ENCODE measurements at places on chromosomes 7 and 10.

DNA sequence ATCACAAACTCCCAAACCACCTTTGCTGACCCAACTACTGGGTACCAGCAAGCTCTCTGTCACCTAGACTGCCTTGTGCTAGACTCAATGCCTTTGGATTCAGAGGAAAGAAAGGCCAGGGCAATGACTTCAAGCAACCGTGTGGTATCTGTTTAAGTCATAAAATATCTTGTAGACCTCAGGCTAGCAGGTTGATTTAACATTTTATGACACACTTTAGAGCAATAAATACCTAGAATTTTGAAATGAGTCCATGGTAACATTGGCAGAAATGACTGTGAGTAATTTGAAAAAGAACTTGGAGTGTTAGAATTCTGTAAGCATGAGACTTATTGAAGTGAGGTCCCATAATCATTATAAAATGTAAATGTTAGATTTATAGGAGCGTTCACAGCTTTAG lies 87.2 kb downstream of the TWIST1 start:
- DNase-seq, result no peak

DNA sequence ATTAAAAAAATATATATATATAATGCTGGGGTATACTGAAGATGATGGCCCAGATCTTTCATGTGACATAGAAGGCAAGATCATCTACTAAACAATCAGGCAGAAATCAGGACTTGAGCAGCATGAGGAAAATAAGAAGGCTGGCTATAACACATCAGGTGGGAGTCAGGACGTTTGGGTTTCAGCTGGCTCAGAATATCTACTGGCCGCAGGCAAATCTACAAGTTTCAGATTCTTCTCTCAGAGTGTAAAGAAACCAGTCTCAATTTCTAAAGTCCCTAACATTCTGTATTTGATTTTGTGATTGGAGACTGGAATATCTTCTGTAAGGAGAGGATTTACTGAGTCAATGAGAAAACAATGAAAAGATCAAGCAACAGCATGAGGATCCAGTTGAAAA lies 37.7 kb upstream of the FAM3C start:
- no peak for DNase-seq

GRCh38 chr10:9198611-9199010 lies 1144.1 kb downstream of the GATA3 start:
- DNase-seq, result peak; percentile 26

DNA sequence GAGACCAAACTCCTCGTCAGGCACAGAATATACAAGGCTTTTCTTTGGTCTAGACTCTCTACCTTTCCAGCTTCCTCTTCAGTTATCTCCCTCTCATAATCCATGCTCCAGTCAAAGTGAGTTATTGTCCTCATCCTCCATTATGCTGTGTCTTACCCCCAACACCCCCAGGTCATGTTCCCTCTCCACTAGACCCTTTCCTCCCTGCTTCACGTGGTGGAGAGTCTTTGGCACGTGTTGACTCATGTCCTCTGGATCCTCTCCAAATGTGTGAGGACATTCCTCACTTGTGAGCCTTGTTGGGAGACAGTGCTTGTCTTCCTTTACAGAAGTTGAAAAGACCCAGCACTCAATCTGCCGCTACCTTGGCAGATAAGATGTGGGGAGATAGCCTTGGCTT lies 36.0 kb upstream of the DLD start:
- no peak for DNase-seq

DNA sequence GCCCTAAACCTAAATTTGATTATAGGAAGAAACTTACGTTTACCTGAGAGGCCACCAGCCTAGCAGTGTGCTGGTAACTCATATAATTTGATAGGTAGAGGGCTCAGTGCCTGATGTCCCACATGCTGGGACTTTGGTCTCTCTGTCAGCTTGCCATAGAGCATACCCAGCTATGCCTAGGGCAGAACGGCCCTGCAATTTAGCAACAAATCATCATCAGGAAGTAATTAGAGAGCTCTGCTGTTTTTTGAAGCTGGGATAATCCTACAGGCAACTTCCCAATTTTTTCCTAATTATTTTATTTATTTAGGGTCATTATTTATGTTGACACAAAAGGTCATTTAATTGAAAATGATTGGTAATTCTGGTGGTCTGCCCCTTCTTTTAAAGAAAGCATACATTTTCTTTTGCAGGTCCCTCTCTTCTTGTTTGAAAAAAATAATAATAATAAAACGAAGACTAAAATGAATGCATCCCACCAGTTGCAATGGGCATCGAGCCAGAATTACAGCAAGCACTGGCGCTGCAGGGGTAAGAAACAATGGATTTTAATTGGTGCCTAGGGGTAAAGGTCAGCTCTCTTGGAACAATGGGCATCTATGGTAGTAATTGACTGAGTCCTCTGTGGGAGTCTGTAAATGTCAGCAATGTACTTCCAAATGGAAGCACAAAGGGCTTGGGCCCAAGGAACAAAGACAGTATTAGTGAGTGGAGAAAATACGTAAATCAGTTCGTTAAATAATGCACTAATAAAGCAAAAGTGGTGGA lies 348.0 kb downstream of the SORCS1 start:
- no peak for DNase-seq

DNA sequence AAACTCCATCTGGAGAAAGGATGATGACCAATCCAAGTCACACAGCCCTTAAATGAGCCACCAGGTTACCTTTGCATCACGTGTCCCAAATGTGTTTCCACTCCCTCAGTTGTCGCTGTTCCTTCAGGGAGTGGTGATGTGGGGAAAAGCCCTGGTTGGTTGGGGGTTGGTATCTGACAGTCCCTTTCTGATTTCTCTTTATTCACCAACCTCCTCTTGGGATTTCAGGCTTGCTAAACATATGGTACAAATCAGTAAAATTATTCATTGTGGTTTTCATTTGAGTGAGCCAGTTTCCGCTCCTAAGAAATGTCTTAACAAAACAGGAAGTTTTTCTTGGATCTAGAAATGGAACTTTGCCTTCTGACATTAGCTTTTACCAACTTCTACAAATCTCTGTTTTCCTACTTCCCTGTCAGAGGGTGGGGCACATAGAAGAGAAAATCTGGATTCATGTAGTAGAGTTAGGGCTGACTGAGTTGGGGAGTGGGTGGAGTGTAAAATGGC lies 40.0 kb upstream of the KMT2E start:
- DNase-seq, result no peak

DNA sequence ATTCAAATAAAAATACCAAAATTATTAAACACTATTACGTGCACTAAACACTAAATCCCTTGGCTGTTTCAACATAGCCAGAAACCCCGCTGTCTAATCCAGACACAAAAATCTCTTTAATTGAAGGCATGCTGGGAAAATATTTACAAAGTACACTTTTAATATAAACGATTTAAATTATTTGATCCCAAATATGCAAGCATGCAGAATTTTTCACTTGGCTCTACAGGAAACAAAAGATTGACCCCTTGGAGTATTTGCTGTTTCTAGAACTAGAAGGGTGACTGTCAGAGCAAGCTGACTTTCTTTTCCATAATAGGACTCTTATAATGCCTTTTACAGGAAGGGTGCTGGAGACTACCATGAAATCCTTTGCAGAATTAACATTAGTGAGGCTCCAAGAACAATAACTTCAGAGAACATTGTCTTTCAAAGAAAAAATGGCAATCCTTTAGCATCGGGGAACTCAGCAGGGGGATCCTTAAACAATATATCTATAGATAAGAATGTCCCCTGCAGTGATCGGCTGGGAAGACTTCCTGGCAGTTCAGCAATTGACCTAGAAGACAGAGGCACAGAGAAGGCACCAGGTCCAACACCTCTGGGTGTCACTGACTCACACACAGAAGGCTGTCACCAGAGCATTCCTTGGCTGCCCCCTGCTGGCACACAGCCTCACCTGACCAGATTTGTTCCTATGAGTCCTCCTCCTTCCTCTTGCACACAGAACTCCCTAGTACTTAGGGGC lies 55.8 kb upstream of the MRLN start:
- no peak for DNase-seq

- DNase-seq, result no peak
Observed at GRCh38 chr10:69953851-69954250, 98.8 kb upstream of the MACROH2A2 start.

- no peak for DNase-seq
Observed at GRCh38 chr7:24732646-24733413, 24.4 kb downstream of the GSDME start.

GRCh38 chr10:3867454-3868270 lies 82.7 kb upstream of the KLF6 start:
- DNase-seq, result no peak

DNA sequence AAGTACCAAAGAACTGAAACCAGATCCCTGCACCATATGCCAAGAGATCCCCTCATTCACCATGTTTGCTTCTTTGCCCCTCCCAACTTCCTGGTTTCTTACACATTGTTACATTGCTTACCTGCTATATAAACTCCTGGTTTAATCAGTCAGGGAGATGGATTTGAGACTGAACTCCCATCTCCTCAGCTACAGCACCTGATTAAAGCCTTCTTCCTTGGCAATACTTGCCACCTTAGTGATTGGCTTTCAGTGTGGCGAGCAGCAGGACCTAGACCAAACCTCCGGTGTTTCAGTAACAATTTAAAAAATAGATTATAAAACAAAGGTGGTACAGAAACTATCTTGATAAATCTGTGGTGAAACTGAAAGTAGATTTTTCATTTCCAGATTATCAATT lies 122.6 kb downstream of the ST7 start:
- DNase-seq, result no peak

GRCh38 chr10:29120216-29120615 lies 168.7 kb upstream of the LYZL1 start:
- DNase-seq, result no peak

- DNase-seq, result no peak
Observed at GRCh38 chr7:10845225-10845624, 128.4 kb upstream of the PHF14 start.

- DNase-seq, result no peak
Observed at GRCh38 chr10:13512564-13512963, 16.2 kb downstream of the BEND7 start.

- DNase-seq, result no peak
Observed at GRCh38 chr7:112206991-112207592, 597 bp downstream of the ZNF277 start.

- no peak for DNase-seq
Observed at GRCh38 chr7:156128496-156128895, 316.2 kb upstream of the SHH start.

- no peak for DNase-seq
Observed at GRCh38 chr10:24505759-24506158, 217.9 kb downstream of the ARHGAP21 start.

- DNase-seq, result no peak
Observed at GRCh38 chr10:98748298-98748697, 301.6 kb upstream of the HPS1 start.

- no peak for DNase-seq
Observed at GRCh38 chr10:111954386-111954785, 229.2 kb downstream of the GPAM start.

- no peak for DNase-seq
Observed at GRCh38 chr7:26863518-26864308, 677 bp downstream of the SKAP2 start.

DNA sequence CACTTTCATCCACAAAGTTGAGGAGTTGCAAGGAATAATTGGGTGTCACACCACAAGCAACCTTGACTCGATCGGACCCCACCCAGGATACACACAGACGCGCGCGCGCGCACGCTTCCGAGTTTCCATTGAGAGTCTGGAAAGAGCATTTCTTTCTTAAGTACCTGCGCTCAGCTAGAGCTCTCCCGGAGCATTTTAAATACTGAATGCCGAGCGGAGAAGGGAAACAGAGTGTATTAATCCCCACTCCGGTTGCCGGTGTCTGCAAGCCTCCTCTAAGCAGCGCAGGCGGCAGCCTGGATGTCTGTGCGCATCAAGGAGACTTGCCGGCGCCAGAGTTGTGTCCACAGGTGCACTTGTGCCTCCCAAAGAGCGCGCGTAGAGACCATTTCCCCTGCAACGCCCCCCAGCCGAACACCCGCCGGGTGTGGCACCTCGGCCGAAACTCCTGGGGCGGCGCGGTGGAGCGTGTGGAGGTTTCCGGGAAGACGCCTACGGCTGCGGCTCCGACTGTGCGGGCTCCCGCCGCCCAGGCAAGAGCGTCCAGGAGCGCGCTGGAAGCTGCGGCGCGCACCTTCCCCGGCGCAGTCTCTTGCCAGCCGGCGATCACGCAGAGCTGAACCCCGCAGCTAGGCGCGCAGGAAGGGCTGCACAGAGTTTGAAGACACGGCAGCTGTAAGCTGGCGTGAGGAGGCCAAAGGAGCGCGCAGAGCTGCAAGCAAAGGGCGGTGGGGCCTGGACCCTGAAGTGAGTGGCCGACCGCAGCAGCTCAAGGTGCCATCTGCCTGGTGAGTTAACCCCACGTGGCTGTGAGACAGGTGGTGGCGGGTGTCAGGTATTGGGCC lies 1.1 kb upstream of the FEZF1 start:
- no peak for DNase-seq

- no peak for DNase-seq
Observed at GRCh38 chr10:11014671-11015445, 2.8 kb upstream of the CELF2 start.

GRCh38 chr7:61111-61510 lies 131.3 kb upstream of the FAM20C start:
- no peak for DNase-seq

DNA sequence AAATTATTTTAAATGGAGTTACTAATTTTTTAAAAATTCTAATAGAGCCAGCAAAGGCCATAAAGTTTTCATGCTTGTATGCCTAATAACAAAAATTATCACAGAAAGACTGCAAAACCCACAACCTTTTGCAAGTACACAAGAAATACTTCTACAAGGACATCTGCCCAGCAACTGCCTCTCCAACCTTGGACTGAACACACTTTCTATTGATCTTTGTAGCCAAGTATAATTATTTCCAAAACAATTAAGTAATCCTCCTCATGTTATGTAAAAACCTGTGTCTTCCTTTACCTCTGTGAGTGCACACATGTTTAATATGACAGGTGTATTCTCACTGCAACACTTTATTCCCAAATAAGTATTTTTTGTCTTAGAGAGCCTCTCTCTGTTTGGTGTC lies 16.6 kb upstream of the ACSM6 start:
- no peak for DNase-seq

- DNase-seq, result peak; percentile 63
Observed at GRCh38 chr10:119250641-119251314, 43.4 kb downstream of the GRK5 start.

DNA sequence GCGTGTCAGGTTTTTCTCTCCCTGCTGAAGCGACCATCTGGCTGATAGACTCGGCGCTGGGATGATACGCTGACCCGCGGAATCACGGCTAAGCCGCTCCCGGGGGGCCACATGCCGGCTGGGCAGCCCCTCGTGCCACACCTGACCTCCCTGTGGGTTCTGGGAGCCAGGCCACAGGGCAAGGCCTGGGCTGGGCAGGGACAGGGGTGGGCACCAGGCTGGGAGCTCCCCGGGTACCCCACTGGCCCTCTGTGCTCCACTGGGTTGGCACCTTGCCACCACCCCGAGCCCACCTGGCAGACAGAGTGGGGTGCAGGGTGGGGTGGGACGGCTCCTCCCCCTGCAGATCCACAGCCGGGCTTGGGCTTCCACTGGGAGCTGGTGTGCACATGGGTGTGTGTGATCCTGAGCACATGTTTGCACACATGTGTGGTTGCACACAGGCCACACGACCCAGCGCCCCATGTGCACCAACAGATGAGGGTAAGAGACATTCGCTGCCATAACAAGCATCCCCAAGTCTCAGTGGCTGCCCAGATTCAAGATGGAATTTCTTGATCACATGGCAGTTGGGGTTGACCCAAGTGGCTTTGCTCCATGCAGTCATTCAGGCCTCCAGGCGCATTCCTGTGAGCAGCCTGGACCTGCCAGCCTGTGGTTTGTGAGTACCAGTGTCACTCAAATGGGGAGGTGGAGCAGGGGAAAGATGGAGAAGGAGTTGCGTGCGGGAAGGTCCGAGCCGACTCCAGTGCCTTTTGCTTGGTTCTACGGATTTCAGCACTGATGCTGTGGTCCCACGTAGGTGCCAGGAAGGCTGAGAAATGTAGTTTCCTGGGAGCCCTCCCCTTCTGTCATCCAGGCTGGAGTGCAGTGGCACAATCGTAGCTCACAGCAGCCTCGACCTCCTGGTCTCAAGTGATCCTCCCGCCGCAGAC lies 79.7 kb downstream of the UNCX start:
- DNase-seq, result no peak
